ENCODE measurements at places on chromosomes 3 and 15.

DNA sequence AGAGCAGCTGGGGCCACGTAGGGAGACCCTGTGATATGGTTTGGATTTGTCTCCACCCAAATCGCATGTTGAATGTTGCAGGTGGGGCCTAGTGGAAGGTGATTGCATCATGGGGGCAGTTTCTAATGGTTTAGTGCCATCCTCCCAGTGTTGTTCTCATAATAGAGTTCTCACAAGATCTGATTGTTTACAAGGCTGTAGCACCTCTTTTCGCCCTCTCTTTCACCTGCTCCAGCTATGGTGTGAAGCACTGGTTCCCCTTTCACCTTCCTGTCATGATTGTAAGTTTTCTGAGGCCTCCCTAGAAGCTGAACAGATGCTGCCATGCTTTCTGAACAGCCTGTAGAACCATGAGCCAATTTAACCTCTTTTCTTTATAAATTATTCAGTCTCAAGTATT, 198.9 kb upstream of the CBLB start:
- DNase-seq, result no peak

GRCh38 chr3:4358273-4358672, 55.1 kb downstream of the SETMAR start:
- DNase-seq, result no peak

DNA sequence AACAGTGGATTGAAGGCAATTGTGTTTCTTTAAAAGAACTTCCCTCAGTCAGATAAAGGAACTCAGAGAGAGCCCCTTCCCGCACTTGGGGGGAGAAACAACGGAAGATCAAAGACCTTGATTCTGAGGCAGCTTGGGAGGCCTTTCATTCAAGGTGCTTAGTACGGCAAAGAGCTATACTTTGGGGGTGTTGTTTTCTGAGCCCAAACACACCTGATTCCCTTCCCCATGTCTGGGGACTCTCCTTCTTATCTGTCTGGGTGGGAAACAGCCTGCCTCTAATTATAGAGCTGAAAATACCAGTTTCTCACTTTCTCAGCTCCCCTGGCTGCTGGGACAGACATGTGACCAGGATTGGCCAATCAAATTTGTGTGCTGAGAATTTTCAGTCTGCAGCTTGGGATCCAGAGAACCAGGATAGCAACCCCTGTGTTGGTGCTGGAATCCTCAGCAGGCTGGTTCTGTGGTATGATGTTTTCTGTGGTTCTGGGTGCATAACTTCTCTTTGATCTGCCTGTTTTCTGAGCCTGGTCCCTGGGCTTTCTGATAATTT, 19.4 kb upstream of the IQCF6 start:
- DNase-seq, result no peak

DNA sequence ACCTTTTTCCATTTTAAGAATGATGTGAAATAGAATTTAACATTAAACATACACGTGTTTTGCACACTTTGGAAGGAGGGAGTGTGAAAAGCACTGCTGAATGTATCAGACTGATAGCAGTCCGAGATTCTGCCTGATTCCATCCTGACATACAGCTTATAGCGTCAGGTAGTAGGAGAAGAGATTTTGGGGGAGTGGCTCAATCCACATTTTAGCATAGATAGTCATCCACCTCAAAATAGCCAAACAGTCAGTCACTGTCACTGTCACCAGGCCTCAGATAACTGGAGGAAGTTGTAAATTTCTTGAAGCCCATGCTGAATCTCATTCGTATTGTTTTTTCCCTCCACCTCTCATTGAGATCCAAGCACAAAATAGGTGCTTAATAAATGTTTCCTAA, 35.4 kb upstream of the ARHGEF26 start:
- DNase-seq, result no peak

DNA sequence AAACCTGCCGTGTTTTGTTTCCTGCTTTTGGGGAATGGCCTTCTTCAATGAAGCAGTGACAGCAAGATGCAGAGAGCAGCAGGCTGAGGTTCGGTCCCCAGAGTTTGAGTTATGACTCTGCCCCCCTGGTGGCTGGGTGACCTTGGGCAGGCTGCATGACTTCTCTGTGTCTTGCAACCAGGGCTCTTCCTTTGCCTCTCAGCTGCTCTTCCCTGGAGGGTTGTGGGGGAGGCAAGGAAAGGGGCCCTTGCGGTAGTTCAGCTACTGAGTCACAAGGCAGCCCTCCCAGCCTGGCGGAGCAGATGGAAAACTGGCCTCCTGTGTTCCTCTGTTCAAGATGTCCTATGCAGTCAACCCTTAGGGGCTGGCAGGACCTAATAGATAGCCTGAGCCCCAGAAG, 17.1 kb downstream of the CTXND1 start:
- DNase-seq, result peak; percentile 41

DNA sequence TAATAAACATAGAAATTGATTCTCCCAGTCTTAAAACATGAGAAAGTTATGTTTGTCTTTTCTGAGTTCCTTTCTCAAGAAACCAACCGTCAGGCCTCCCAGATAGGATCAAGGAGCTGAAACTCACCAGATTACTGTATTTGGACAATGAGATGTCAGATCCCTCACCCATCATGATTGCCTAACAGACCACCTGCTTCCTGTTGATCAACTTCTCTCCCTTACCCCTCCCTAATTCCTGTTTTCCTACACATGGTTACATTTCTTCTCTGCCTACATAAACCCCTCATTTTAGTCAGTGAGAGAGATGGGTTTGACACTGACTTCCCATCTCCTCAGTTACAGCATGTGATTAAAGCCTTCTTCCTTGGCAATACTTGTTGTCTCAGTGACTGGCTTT, 917.5 kb downstream of the FHIT start:
- no peak for DNase-seq

- no peak for DNase-seq
Measured at GRCh38 chr3:131535596-131535995, 32.8 kb upstream of the MRPL3 start.

DNA sequence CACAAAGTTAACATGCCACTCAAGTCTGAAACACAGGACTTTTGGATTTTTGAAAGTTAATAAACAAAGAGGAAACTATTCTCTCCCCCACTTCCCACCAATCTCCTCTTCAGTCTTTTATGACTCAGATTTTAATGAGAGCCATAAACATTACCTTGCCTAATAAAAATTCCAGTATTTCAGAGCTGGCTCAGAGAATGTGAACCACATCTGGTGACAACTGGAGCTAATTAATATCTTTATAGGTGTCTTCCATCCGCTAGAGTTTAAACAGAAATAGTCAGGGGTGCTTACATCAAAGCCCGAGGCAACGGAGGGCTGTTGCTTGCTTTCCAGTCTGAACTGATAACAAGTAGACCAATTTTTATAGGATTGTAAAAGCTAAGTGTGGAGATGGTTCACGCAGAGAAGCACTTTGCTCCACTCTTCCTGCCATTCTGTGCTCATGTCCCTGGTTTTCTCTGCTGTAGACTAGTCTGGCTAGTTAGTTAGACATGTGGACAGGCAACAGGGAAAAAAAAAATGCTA, 363.6 kb downstream of the NR2F2 start:
- DNase-seq, result no peak

GRCh38 chr3:46146548-46146947, 61.6 kb downstream of the CCR1 start:
- DNase-seq, result no peak

DNA sequence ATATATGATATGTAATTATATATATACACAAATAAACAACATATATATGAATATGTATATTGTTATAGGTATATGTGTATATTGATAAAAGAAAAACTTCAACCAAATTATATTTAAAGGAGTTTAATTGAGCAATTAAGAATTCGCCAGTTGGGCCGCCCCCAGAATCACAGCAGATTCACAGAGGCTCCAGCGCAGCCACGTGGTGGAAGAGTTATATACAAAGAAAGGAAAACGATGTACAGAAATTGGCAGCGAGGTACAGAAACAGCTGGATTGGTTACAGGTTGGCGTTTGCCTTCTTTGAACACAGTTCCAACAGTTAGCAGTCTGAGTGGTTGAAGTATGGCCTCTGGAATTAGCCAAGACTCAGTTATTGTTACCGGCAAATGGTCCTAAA, 137.3 kb upstream of the SLC24A5 start:
- no peak for DNase-seq

DNA sequence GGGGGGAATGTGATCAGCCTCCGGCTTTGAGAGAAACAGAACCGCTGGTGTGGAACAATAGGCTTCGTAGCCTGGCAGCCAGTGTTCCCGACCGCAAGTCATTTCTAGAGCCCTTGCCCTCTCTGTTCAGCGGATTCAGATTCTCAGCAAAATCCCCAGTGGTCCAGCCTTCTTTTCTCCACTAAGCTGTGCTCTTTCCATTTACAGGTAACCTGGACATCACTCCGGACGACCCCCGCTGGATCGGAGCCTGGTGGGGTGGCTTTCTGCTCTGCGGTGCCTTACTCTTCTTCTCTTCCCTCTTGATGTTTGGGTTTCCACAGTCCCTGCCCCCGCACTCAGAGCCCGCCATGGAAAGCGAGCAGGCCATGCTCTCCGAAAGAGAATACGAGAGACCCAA, 250.6 kb downstream of the SLCO3A1 start:
- DNase-seq, result no peak

DNA sequence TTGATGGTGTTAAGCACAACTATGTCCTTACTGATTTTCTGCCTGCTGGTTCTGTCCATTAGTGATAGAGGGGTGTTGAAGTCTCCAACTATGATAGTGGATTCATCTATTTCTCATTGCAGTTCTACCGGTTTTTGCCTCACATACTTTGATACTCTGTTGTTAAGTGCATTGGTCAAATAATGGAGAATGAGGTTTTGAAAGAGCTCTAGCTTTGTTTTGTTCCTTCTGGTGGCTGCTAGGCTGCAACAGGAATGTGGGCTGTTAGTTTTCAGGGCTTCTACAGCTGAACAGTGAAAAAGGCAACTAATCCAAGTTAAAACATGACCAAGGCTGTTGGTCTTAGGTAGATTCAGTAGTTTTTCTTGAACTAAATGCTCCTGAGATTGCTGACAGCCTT, 62.6 kb downstream of the BTD start:
- DNase-seq, result no peak

- no peak for DNase-seq
Measured at GRCh38 chr3:42501321-42501680, 1.1 kb upstream of the VIPR1 start.

GRCh38 chr3:38987456-38987855, 64.3 kb downstream of the SCN11A start:
- no peak for DNase-seq

GRCh38 chr15:57135800-57136199, 217.4 kb downstream of the TCF12 start:
- no peak for DNase-seq

GRCh38 chr15:54567408-54568035, 589.3 kb downstream of the UNC13C start:
- no peak for DNase-seq

- DNase-seq, result no peak
Measured at GRCh38 chr3:100796556-100796955, 87.3 kb downstream of the TFG start.

GRCh38 chr15:52240166-52240565, 49.0 kb upstream of the GNB5 start:
- DNase-seq, result no peak

Measured in CD4-positive, alpha-beta T cell treated with Interleukin-6 for 4 hours (primary cell).